ENCODE measurements at places on chromosomes 6 and 20.

GRCh38 chr6:35797837-35798526, 859 bp upstream of the CLPS start:
- DNase-seq: no peak

DNA sequence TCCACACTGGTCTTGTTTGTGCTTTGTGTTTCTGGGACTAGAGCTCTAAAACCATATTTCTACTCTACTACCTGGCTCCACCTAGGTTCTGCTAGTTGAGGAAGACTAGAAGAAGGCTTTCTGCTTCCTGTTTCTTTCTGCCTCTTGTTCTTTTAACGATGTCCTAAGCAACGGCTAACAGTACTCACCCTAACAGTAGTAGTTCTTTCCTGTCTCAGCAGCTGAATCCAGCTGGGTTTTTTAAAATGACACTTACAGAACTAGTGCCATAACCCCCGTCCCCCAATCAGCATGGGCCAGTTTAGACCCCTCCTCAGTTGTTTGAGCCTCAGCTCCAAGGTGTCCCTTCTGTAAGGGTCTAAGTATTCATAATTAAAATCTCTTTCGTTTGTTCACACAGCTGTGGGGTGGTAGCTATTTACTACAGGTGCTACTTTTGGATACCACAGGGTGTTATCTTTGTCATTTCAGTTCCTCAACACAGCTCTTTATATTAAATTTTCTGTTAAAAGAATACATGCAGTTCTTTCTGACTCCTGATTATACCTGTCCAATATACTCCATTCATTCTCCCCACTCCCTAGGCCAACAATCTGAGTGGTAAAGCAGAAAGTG, 790.2 kb downstream of the DHX35 start:
- DNase-seq: no peak

DNA sequence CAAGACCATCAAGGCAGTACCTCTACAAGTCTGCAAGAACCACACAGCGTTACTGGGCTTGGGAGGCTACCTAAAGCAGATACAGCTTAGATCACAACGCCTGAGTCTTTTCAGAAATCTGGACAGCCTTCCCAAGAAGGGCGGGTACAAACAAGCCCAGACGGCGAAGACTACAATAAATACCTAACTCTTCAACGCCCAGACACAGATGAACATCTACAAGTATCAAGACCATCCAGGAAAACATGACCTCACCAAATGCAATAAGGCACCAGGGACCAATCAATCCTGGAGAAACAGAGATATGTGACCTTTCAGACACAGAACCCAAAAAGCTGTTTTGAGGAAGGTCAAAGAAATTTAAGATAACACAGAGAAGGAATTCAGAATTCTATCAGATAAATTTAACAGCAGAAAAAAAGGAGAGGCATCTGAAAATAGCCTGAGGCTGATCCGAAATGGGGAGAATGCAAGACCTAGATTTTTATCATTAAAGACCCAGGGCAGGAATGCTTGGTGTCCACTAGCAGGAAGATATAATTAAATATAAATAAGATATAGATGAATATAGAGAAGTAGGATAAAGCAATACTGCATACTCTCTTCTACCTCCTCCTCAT, 131.7 kb upstream of the COL21A1 start:
- DNase-seq: no peak

DNA sequence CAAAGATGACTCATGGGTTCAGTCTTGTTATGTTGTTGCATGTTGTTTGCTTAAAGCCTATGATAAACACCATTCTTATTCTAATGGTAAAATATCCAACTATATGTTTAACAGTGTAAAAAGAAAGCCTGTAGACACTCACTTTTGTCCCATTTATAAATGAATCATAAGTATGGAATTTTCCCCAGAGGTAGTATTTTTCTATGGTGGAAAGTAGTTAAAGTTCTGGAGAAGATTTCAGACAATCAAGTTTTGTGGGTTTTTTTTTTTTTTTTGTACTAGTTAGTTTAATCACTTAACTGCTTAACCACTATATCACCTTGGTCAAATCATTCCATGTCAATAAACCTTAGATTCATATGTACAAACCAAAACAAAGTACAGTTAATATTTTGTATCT, 35.8 kb downstream of the PTCHD4 start:
- no peak for DNase-seq

DNA sequence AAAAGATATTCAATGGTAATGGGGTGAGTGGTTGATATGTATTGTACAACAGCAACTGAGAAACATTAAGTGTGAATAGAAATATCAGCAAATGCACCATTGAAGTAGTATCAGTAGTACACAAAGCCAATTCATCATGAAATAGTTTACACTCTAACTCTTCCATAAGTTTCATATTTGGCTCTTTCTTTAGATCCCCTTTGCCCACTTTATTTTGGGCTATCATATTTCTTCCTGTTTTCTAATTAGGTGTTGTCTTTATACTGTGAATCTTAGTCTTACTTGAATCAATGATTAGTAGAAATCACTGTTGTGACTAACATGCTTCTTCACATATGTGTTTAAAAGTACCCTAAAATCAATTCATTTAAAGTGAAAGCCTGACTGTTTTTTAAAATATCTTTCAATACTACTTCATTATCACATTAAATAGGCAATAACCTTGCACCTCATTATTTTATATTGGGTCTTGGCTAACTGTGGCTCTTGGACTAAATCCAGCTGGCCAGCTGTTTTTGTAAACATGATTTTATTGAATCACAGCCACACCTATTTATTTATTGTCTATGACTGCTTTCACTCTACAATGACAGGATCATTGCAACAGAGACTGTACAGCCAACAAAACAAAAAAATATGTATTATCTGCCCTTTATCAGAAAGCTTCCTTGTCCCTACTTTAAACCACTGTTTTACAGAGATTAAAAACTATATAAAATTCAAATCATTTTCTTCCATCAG, 38.9 kb downstream of the EYS start:
- DNase-seq: no peak

GRCh38 chr6:11447265-11447664, 90.3 kb upstream of the TMEM170B start:
- DNase-seq: no peak

DNA sequence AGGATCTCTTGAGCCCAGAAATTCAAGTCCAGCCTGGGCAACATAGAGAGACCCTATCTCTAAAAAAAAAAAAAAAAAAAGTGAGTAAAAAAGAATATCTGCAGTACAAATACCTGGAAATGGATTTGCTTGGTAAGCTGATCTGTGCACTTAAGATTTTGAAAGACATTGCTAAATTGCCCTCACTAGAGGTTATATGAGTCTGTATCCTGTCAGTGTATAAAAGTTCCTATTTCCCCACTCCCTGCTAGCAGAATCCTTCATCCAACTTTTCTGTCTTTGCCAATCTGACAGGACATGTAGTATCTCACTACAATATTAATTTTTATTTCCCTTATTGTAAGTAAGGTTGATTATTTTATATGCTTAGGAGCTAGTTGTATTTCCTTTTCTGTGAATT, 36.1 kb downstream of the BICRAL start:
- DNase-seq: no peak

DNA sequence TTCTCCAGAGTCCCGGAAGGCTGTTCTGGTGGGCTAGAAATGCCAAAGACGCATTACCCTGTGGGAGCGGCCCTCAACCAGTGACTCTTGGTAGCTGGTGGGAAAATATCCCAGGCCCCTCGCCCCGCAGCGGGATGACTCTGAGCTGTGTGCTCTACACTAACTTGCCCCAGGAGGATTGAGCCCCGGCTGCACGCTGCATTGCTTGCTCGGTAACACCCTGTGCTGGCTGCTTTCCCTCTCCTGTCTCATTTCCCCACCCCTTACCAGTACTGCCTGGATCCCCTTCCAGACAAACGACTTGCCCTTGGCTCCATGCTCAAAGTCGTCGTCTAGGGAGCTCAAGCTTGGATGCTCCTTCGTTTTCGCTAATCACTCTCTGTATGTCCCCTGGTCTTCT, 411.8 kb upstream of the SULF2 start:
- no peak for DNase-seq

GRCh38 chr6:94584211-94584610, 993.1 kb upstream of the MANEA start:
- no peak for DNase-seq

GRCh38 chr6:108732091-108732870, 115.9 kb upstream of the ARMC2 start:
- peak; percentile 42 for DNase-seq

- DNase-seq: no peak
These were observed 207.9 kb upstream of the MARCKS start for GRCh38 chr6:113649276-113649675.

GRCh38 chr20:53792946-53793536, 199.4 kb upstream of the ZNF217 start:
- DNase-seq: no peak

DNA sequence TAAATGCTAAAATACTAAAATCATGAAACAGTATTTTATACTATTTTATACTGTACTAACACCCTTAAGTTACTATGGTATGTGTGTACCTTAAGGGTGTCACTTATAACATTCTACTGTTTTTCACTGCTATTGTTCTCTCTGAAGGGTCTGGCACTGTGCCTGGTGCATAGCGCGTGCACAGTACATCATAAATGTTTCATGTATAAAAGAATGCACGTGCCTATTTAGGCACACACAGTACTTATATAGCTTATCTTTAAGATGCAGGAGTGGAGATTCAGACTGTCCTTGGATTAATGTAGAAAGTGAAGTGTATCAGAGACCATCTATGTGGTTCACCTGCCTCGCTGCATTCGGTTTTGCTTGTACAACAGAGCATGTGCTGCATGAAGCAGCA, 64.0 kb upstream of the SGK1 start:
- DNase-seq: no peak

DNA sequence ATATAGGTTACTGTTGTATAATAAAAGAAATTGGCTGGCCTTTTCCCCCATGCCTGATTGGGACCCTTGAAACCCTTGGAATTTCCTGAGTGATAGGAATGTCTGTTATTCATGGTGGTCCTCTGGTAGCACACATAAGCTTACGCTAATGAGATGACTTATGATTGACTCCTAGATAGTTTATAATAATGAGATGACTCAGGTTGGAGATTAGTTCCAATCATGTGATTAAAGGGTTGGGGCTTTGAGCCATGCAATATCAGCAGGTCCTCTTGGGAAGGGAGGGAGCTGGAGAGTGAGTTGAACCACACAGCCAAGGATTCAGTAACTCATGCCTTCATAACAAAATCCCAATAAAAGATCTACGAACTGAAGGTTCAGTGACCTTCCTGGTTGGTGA, 407.6 kb upstream of the MANEA start:
- DNase-seq: no peak

DNA sequence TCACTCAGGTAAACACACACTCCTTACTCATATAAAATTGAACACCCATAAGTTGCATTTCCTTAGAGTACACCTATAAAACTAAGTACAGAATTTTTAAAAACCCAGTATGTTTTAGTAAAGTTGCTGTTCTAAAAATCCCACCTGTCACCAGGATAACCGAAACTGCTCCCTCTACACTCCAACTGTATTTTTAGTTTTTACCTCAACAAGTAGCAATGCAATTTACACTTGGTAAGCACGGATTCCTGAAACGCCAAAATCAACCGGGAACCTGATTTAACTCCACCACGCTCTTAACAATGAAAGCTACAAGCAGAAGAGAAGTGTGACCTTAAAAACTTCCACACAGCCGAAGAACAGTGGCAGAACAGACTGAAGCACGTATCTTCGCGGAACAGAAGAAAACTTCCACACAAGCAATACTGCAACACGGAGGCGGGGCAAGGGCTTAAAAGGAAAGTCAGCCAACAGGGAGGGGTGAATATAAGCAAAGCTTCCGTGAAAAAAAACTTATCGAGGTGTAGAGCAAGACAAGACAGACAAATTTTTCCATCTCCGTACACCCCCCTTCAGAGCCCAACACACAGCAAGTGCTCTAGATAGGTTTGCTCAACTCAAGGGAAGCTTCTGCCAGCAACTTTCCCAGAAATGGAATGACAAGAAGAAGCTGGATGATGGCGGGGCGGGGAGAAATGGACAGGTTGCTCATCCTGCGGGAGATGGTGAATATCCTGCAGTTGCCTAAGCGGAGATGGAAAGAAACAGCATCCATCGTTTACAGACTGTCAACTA, 1.4 kb downstream of the STAU1 start:
- peak; percentile 49 for DNase-seq

DNA sequence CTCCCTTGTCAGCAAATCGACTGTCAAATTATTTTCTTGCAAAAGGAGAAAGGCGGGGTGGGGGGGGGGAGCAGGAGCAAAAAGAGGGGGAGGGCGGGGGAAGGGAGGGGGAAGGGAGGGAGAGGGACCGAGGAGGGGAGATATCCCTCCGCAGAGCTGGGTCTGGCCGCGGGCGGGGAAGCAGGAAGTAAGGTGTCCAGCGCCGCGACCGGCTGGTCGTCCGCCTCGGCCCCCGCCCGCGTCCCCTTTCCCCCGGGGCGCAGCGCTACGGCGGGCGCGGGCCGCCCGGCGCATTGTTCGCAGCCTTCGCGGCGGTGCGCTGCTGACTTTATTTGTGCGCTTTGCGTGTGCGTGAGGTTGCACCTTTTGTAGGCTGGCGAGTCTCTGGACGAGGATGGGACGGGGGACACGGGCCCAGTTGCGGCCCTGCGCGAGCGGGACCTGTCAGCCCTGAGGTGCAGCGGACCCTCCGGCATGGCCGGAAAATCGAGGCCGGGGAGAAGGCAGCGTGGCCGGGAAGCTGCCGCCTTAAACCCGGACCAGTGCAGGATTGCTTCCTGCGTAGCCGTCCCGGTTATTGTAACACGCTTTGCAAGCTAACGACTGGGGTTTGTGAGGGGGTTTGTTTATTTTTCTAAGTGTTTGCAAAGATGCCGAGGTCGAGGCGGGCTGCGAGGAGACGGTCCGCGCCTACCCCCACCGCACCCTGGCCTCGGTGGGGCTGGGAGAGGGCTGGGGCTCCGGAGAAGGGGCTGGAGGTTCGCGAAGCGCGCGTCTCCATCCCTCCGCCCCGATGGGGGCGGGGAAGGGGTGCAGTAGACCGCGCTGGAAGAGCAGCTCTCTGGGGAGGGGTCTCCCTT, 675 bp upstream of the TRERF1 start:
- DNase-seq: peak; percentile 84

DNA sequence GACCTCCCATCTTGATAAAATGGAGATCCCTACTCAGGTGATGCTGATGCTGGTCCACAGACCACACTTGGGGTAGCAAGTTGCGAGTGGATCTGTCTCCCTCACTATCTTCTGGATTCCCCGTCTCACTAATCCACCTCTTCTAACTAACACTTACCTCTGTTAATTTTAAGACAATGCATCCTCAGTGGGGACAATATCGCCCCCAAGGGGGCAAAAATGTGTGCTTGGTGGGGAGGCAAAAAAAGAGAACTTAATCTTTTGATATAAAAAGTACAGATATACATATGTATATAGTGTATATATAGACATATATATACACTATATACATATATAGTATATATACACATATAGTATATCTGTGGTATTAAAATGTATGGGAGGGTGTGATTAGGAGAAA, 4.3 kb downstream of the LRFN2 start:
- no peak for DNase-seq
